ENCODE measurements at places on chromosomes 2 and 18.

DNA sequence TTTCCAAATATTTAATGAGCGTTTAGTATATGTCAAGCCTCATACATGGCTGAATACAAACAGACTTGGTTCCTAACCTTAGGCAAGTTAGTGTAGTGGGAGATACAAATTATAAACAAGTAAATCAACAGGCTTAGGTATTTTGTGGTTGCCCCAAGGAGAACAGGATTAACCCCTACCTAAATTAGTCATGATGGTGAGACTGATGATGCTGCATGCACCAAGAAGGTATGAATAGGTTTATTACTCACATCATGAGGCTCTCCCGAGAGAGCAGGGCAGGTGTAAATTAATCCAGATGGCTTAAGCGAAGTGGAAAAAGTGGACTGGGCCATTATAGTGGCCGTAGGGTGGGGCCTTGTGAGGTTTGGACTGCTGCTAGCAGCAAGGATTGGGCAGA lies 118.1 kb upstream of the GCFC2 start:
- no peak for DNase-seq

DNA sequence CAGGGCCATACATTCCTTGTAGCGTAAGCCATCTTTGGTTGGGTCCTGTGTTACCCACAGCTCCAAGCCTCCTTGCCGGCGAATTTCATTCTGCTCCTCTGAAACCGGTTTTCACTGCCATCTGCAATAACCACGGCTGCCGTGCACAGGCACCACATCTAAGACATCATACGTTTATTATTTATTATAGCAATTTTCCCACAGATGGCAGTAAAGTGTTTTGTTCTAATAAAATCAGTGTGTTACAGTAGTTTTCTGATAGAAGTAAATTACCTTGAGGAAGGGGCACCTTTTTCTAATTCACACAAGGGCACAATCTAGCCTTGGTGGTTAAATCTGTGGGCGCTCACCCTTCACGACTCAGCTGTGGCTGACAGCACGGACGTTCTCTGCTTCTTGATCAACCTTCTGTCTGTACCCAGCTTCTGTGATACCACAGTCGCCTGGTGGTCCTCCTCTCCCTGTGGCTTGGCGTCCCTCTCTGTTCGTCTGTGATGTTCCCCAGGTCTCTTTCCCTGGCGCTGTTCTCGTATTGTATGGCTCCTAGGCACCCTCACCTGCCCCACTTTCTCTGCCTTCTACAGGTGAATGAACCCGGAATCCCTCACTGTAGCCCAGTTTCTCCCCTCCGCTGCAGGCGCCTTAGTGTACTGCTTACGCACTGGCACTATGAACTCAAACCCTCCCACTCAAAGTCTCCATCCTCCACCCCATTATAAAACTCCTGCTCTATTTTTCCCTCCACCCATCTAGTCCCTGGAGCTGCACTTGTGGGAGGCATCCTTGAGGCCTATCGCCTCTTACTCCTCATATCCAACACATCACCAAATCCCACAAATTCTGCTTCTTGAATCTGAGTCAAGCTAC lies 236.8 kb downstream of the DYSF start:
- no peak for DNase-seq

DNA sequence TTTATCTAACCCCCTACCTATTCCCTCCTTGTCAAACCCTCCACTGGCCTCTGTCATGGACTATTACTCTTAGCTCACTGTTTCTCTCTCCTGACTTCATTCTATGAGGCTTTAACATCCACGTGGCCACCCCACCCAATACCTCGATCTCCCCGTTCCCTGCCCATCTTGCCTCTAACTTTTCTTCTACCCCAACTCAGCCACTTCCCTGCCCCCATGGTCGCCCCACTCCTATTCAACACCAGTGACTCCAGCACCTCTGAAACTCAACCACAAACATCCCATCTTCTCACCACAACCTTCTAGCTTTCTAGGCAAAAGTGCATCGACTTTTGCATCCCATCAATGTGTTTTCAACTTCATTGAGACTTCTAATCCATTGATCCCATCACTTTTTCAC lies 94.2 kb upstream of the EPAS1 start:
- DNase-seq: no peak

DNA sequence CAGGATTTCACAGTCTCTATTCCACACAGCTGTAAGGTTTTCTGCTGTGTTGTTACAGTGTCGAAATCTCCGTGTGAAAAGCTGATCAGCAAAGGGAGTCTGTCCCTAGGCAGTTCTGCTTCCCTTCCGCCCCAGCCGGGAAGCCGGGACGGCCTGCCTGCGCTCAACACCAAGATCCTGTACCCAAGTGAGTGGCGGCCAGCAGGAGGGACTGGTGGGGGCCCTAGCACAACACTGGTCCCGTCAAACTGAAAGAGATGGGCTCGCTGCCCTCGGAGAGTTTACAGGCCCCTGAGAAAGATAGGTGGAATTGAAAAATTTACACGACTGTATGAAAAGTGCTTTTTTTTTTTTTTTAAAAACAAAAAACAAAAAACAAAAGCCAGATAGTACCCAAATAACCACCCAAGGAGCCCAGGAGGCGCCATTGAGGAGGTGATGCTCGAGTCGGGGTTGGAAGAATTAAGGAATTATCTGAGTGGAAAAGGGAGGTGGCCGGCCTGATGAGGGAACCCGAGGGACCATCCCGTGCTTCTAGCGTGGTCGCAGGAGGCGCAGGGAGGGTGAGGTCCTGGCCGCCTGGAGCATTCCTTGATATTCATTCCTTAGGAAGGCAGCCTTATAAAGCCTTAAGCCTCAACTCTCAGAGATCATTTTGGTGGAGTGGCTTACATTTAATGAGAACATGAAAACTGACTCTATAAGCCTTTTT lies 96.7 kb downstream of the DGKD start:
- DNase-seq: no peak

All from activated B cell treated with CpG ODN at 0.5 μM for 24 hours (primary cell).